ENCODE measurements at places on chromosomes 5 and 9.

DNA sequence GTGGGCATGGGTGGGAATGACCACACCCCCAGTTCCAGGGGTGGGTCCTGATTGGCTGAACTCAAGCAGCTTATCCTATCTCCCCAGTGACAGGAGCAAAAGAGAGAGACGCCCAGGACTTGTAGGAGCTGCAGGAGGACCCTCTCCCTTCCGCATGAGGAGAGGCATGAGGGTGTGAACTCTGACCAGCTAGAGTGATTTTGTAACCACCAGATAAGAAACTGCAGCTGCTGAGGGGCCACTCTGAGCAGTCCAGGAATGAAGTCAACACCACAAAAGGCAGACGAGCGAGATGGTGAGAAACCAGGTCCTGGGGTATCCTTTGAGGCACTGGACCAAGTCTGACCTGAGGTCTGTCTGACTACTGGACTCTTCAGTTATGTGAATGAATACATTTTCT lies 521.9 kb downstream of the BNC2 start:
- DNase-seq: no peak

DNA sequence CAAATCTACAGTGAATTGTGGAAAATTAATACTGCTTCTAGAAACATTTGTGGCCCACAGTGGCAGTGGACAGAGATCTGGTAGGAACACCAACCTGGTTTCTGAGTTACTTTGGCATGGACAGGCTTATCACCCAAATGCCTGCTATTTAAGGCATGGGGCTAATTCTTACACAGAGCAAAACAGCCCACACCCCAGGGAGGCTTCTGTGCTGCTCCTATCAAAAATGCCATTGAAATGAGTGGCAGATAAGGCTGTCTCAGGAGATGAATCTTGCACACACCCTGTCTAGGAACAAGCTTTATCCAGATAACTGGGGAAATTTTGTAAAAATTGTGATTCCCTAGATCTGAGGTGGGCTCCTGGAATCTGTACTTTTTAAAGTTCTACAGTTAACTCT lies 307.1 kb downstream of the TLE1 start:
- no peak for DNase-seq

DNA sequence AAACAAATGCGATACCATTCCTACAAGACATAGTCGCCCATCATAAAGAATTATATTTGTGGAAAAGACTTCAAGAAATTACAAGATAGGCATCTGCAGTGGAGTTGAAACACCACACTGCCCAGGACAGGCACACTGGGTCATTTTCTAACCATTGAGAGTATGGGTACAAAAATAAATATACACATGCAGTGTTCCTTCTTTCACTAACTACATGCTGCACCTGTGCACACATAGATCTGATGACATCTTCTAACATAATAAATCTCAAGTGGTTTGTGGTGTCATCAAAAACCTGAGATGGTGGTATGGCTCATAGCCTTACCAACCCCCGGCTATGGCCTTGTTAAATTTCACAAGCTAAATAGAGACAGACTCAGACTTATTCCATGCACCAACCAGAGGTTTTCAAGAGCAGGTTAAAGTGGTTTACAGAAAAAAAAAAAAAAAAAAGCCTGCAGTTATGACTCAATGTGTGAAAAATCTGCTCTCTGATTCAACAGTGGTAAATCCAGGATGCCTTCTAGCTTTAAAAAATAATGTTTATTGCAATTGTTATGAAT lies 12.4 kb upstream of the NFIB start:
- no peak for DNase-seq

- no peak for DNase-seq
Observed at GRCh38 chr5:32909207-32909606, 198.1 kb downstream of the NPR3 start.

- DNase-seq: no peak
Observed at GRCh38 chr5:127962491-127962890, 121.1 kb upstream of the SLC12A2 start.

DNA sequence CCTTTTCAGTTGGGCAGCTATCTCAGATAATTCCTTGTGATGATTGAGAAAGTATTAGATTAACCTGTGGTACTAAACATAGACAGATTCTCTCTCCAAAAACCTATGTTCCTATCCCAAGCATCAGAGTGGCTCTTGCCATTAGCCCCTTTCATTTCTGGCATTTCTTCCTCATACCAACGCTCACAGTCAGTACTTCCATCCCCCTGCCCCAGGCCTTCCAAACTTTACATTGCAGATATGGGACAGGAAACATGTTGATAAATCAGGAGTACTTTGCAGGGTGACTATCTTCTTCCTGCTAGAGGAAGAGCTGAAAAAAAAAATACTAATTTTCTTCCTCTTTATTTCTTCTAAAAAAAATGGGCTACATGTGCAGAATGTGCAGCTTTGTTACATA lies 442.6 kb upstream of the RGMB start:
- DNase-seq: peak; percentile 32

- peak; percentile 1 for DNase-seq
Observed at GRCh38 chr9:84238652-84239051, 101.9 kb downstream of the SLC28A3 start.

GRCh38 chr9:135272608-135273007 lies 185.1 kb downstream of the OLFM1 start:
- no peak for DNase-seq

DNA sequence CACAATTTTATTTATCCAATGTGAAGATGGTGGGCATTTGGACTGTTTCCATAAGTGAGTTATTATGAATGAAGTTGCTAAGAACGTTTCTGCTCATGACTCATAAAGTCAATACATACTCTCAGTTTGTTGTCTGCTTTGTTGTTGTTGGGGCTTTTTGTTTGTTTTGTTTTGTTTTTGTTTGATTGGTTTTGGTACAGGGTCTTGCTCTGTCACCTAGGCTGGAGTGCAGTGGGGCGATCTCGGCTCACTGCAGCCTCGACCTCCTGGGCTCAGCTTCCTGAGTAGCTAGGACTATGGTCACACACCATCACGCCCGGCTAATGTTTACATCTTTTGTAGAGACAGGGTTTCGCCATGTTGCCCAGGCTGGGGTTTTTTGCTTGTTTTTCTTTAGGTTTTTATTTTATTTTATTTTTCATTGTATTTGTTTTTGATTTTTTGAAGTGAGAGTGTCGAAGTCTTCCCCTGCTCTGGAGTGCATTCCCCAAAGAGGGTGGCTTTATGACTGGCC lies 18.0 kb downstream of the TRIM7 start:
- no peak for DNase-seq

DNA sequence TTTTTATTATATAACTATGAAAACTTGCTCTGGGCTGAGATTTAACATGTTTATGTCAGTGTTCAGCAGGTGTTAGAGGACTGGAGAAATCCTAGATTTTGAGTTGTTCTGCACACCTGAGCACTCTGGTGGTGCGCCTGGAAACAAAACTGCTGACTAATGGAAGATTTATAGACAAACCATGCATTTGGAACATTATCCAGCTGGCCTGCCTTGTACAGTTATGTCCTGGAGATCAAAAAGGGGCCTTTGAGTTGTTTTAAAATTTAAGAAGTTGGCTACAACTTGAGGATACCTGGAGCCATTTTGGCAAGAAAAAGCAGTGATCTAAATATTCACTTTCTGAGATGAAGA lies 5.7 kb upstream of the ARHGEF28 start:
- DNase-seq: no peak

DNA sequence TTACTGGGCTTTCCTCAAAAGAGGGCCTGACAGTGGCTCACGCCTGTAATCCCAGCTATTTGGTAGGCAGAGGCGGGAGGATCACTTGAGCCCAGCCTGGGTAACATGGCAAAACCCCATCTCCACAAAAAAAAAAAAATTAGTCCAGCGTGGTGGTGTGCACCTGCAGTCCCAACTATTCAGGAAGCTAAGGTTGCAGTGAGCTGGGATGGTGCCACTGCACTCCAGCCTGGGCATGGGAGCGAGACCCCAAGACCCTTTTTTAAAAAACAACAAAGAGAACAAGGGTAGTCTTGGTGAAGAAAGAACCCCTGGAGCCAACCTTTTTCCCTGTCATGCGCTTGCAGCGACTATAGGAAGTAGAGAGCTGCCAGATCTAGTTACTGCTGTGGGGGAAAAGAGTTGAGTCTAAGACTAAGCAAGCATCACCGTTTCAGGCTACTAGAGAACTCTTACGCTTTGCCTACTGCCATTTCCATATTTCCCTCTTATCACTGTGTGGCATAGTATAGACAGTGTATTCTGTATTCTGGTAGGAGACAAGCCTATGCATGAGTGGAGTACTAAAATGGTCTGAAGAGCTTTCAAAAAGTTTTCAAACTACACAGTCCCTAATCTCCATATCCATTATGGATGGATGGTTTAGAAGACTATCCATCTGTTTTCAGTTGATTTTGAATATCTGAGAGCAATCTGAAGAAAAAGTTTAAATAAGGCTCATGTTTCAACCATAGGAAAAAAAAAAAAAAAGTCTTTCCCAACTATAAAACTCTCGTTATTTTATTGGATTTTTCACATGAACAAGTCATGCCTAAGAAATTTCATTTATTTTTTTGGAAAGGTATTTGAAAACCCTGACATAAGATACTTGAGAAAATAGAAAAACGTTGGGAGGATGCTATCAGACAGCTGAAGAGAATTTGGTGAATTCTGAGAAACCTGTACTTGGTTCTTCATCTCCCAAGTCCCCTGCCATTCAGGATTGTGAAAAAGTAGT lies 2.6 kb downstream of the C9orf40 start:
- peak; percentile 30 for DNase-seq

- no peak for DNase-seq
Observed at GRCh38 chr5:147803926-147804325, 21.4 kb upstream of the JAKMIP2 start.

- DNase-seq: no peak
Observed at GRCh38 chr5:9428272-9428671, 117.6 kb downstream of the SEMA5A start.

GRCh38 chr5:169099801-169100734 lies 200.9 kb downstream of the SLIT3 start:
- DNase-seq: no peak

GRCh38 chr5:5231576-5231975 lies 91.4 kb downstream of the ADAMTS16 start:
- DNase-seq: no peak

GRCh38 chr5:11329679-11330078 lies 568.6 kb upstream of the DAP start:
- no peak for DNase-seq

- no peak for DNase-seq
Observed at GRCh38 chr5:142740474-142741242, 29.5 kb upstream of the ARHGAP26 start.

GRCh38 chr9:107294756-107295155 lies 11.7 kb downstream of the RAD23B start:
- no peak for DNase-seq

DNA sequence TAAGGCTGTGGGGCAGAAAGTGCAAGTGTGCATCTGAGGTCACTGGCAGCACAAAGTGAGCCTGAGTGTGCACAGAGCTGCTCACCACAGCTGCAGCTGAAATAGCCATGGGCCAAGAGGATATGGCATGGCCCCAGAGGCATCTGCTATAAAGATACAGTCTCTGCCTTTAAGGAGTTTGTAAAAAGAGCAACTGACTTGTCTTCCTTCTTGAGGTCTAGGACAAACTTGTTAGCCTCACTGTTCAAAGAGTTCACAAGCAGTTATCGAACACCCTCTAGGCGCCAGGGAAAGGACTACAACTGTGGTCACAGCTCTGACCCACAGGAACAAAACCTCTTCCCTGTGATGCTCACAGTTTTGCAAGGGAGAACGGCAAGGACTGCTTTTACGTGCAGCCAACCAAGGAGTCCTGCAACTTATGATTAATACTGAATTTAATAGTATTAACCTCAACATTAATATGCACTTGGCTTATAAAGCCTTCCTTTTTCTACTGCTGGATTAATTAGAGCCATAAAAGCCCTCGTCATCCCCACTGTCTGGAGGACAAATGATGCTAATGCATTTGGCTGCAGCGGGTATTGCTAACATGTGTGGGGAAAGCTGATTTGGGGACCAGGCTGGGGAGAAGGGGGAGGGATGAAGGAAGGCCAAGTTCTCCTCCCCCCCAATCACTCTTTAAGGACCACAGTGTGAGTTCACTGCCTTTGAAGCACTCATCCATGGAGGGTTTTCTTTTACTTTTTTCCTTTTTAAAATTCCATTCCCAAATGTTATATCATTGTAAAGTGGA lies 189.8 kb upstream of the TRIM32 start:
- no peak for DNase-seq

- no peak for DNase-seq
Observed at GRCh38 chr9:123167474-123167873, 100.9 kb downstream of the STRBP start.

GRCh38 chr5:167899490-167900070 lies 391.9 kb upstream of the WWC1 start:
- no peak for DNase-seq

- no peak for DNase-seq
Observed at GRCh38 chr5:97548739-97549080, 365.7 kb upstream of the RIOK2 start.

GRCh38 chr5:57939771-57940170 lies 457.2 kb upstream of the ACTBL2 start:
- no peak for DNase-seq

- DNase-seq: no peak
Observed at GRCh38 chr9:112572416-112572815, 85.8 kb downstream of the KIAA1958 start.

GRCh38 chr5:91584352-91584751 lies 201.2 kb upstream of the ARRDC3 start:
- no peak for DNase-seq

GRCh38 chr5:18114151-18114757 lies 480.0 kb downstream of the TAF11L14 start:
- DNase-seq: no peak

GRCh38 chr5:34826347-34826746 lies 12.6 kb upstream of the TTC23L start:
- DNase-seq: no peak

DNA sequence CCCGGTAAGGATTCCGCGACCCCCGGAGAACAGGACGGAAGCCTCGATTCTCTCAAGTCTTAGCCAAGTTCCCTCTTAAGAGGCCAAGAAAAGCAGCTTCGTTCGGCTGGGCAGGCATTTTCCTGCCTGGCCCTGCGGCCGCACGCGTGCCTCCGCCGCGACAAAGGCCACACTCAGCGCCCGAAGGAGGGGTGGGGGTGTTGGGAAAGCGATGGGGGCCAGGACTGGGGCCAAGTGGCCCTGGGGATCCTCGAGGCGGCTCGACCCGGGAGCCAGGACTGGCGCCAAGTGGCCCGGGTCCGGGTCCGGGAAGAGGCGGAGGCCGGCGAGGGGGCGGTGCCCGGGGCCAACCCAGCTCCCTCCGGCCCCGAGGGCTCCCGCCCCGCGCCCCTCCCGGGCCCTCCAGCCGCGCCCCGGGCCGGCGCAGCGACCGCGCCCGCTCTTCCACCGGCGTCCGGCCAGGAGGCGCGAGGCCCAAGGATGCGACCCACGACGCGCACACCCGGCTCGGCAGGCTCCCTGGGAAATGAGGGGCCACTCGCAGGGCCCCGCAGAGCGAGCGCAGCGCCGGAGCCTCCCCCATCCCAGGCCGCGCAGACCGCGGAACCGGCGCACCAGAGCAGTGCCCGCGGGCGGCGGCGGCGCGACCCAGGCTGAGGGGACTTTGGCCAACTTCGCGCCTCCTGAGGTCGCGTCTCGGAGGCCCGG lies 756 bp downstream of the VAV2 start:
- DNase-seq: no peak

DNA sequence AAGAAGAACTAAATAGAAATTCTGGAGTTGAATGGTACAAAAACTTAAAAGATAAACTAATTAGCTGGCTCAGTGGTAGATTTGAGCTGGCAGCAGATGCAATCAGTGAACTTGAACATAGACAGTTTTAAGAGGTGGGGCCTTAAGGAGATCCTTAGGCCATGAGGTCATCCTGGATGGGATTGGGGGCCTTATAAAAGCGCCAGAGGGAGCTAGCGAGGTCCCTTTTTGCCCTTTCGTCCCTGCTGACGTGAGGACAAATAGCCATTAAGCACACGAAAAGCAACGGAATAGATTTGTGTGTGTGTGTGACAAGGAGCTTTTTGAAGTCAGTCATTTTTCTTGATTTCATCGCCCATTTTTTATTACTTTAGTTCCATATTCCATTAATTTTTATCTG lies 83.3 kb downstream of the ZNF354C start:
- no peak for DNase-seq
